ENCODE measurements at places on chromosomes 2 and 18.

GRCh38 chr2:48790407-48791170 lies 35.1 kb upstream of the LHCGR start:
- no peak for DNase-seq

DNA sequence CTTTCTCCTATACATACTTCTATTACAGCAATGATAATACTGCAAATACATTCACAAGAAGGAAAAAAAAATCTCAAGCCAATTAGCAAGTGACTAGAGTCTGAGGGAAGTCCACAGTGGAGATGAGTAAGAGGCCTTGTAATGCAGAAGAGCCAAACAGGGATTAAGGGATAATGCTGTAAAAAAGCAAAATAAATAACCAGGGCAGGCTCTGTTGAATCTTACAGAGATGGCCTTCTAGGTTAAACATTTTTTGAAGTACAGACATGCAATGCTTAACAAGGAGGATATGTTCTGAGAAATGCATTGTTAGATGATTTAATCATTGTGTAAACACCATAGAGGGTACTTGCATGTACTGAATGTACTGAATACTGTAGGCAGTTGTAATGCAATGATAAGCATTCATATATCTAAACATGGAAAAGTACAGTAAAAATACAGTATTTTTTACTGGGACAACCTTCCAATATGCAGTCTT lies 122.1 kb upstream of the RMDN2 start:
- DNase-seq, result no peak

DNA sequence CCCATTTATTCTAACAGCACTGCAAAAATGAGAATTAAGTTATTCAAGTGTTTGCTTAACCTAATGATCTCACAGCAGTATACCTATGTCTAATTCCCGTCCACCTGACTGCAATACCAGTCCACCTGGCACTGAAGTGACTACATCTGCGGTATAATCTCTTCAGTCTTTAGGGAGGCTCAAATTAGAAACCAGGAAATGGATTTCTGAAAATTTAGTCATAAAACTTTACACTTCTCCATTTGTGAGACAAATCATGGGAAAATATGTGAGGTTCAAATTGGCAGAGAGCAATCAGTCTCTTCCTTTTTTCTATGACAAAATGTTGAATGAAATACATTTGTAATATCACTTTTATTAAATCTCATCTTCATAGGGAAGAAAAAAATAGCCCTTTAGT lies 33.0 kb downstream of the FTCDNL1 start:
- DNase-seq, result no peak

- no peak for DNase-seq
Measured at GRCh38 chr18:14189858-14190257, 57.6 kb upstream of the ZNF519 start.

- no peak for DNase-seq
Measured at GRCh38 chr2:208686665-208687064, 280.1 kb downstream of the PTH2R start.

GRCh38 chr2:51919395-51919794 lies 887.5 kb upstream of the NRXN1 start:
- DNase-seq, result no peak

DNA sequence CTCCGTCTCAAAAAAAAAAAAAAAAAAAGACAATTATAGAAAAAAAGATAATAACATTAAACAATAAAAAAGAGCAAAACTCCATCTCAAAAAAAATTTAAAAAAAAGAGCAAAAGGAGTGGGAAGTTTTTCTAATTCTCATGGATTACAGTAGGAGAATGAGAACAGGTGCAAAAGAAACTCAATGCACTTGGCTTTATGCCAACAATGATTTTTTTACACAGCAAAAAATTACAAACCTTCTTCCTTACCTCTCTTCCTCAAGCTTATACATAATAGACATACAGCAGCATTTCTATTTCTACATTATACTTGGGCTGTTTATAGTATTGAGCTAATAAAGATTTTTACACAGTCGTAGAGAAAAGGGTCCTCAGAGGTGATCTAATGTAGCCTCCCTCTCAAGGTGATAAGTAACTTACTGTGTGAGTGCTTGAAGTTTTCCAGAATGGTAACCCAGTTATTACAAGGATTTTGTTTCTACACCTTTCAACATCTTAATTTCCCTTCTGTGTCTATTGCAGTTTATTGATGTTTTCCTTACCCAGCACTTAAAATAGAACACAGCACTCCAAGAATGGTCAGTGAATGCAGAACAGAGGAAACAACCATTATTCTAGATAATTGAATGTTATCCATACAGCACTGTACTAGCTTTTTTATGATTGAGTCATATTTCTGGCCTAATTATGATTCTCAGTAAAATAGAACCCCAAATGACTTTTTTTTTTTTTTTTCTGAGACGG lies 34.9 kb upstream of the RNF138 start:
- DNase-seq, result no peak

- no peak for DNase-seq
Measured at GRCh38 chr2:41410011-41410410, 637.8 kb upstream of the PKDCC start.

GRCh38 chr2:79041032-79041448 lies 15.5 kb downstream of the REG3G start:
- DNase-seq, result no peak

- no peak for DNase-seq
Measured at GRCh38 chr2:20483194-20483895, 36.5 kb downstream of the RHOB start.

GRCh38 chr2:43484323-43484930 lies 111.4 kb downstream of the THADA start:
- no peak for DNase-seq

DNA sequence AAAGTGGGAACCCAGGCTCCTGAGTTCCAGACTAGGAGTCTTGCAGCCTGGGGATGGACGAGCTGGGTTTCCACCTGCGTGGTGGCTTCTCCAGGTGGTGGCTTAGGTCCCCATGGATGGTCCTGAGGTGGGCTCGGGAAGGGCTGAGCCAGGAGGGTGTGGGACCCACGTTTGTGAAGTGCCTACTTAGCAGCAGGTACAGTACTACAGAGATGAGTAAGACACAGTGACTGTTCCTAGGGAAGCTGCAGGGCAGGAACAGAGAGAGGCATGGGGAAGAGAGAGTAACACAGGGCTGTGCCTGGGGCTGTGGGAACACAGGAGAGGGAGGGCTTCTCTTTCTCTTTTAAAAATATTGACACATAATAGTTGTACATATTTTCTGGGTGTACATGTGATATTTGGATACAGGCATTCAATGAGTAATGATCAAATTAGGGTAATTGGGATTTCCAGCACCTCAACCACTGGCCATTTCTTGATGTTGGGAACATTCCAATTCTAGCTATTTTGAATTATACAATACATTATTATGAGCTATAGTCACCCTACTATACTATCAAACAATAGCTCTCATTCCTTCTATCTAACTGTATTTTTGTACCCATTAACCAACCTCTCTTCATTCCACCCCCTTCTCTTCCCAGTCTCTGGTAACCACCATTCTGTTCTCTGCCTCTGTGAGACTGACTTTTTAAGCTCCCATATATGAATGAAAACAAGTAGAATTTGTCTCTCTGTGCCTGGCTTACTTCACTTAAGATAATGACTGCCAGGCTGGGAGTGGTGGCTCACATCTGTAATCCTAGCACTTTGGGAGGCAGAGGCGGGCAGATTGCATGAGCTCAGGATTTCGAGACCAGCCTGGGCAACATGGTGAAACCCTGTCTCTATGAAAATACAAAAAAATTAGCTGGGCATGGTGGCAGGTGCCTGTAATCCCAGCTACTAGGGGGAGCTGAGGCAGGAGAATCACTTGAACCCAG lies 15.0 kb downstream of the TOGARAM2 start:
- no peak for DNase-seq

DNA sequence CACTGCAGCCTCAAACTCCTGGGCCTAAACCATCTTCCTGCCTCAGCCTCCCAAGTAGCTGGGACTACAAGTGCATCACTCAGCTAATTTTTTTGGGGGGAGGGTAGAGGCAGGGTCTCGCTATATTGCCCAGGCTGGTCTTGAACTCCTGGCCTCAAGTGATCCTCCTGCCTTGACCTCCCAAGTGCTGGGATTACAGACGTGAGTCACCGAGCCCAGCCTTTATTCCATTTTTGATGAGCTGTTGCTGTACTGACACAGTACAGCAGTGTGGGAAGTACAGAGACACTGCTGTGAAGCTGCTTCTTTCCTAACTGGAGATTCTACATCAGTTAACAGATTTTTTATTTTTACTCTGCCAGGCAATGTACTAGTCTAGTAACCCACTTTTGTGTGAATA lies 18.8 kb downstream of the PTRHD1 start:
- DNase-seq, result no peak

DNA sequence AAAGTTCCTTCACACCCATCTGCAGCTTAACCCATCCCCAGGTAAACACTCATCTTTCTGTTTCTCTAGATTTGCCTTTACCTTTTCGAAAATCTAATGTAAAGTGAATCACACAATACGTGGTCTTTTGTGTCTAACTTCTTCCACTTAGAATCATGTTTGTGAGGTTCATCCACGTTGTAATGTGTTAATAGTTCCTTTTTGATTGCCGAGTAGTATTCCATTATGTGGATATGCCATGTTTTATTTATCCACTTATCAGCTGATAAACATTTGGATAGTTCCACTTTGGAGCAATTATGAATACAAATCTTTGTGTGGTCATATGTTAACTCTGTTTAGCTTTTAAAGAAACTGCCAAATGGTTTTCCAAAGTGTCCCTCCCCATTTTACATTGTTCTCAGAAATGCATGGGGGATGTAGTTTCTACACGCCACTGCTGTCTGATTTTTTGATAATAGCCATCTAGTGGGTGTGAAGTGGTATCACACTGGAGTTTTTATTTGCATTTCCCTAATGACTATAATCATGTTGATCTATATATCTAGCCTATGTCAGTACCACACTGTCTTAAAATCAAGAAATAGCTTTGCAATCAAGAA lies 22.3 kb downstream of the PECR start:
- DNase-seq, result no peak

GRCh38 chr2:138550670-138551287 lies 49.2 kb downstream of the SPOPL start:
- no peak for DNase-seq

- no peak for DNase-seq
Measured at GRCh38 chr2:28776471-28776870, 24.8 kb downstream of the PPP1CB start.

- no peak for DNase-seq
Measured at GRCh38 chr2:211144078-211144477, 587.7 kb downstream of the CPS1 start.

- no peak for DNase-seq
Measured at GRCh38 chr2:3403587-3404334, 24.3 kb downstream of the TRAPPC12 start.

GRCh38 chr2:119772128-119772527 lies 12.4 kb downstream of the PTPN4 start:
- DNase-seq, result no peak

DNA sequence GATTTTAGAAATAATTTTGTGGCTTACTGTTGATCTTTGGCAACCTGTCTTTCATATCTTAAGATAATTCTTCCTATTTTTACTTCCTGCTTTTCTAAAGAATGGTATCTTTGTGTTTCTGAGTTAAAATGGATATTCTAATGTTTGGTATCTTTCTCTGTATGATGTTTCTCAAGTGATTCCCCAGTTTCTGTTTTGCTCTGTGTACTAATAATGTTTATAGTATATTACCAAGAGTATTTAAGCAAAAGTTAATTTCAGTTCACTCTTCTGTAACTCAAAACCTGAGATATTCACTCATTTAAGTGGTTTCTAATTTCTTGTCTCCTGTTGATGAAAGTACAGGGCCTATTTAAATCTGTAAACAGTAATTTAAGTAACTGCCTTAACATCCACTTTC lies 58.3 kb downstream of the CCDC150 start:
- DNase-seq, result no peak

DNA sequence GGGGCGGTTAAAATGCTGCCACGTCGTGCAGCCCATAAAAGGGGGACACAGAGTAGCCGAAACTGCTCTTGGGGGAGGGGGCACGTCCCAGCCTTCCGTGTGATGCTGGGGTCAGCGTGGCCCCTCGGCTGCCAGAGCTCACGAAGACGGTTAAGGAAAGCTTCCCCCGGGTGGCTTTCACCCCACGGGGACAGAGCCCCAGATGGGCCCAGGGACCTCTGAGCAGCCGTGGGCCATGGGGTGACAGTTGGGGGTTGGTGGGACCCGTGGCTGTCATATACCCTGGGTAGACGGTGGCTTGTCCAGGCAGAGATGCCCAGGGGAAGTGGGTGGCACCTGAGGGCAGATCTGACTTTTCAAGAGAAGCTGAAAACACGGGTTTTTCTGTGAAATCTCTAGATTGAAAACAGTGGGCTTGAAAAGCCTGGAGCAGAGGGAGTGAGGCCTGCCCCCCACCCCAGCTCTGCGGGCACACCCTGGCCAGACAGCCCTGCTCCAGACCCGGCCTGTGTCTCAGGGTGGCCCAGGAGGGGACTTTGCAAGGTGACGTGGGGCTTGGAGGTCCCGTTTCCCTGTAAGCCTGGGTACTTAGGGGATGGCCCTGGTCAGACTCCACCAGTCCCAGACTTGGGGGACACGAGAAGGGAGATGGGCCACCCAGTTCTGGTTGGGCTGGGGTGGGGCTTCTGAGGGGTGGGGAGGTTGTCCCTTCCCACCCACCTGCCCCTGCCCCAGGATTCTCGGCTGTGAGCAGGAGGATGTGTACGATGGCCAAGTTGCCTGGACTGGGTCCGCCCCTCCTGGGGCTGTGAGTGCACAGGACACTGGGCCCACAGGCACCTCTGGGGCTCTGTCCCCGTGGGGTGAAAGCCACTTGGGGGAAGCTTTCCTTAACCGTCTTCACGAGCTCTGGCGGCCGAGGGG lies 652 bp downstream of the NEU4 start:
- DNase-seq, result no peak

DNA sequence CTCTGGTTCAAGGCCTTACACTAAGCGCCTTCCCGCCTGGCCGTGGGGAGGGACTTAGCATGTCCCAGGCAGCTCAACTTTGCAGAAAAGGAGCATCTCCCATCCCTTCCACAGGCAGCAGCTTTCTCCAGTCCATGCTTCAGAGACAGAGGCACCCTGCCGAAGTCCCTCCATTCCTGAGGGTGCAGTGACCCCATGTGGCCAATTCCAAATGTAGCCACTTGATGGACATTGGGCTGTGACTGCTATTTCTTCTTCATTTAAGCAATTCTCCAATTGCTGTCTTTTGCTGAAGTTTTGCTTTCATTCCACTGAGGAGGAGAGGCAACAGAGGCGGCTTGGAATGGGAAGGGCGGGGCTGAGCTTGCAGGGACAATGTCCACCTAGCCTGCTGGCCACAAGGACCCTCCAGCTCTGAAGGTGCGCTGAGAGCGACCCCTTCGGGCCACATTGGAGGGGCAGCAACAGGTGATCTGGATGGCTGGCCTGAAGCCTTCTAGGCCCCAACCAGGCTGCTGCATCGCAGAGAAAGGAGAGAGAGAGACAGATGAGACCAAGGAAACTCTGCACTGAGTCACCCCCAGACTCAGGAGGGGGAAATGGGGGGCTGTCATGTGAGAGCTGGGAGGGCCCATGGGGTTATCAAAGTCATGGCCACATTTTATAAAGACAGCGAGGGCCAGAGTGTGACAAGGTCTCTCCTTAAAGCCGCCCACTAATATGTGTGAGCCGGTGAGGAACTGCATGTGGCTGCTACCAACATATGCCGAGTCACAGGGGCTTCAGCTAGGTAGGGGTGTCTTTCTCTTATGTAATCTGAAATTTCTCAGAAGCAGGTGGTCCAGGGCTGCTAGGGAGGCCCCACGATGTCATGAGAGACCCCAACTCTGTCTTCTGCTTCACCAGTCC lies 61.3 kb downstream of the LONRF2 start:
- DNase-seq, result no peak

- DNase-seq, result no peak
Measured at GRCh38 chr18:58546552-58546951, 82.3 kb downstream of the ALPK2 start.

GRCh38 chr2:190470256-190470826 lies 62.2 kb downstream of the MFSD6 start:
- DNase-seq, result no peak
